ENCODE measurements at places on chromosomes 2 and 18.

DNA sequence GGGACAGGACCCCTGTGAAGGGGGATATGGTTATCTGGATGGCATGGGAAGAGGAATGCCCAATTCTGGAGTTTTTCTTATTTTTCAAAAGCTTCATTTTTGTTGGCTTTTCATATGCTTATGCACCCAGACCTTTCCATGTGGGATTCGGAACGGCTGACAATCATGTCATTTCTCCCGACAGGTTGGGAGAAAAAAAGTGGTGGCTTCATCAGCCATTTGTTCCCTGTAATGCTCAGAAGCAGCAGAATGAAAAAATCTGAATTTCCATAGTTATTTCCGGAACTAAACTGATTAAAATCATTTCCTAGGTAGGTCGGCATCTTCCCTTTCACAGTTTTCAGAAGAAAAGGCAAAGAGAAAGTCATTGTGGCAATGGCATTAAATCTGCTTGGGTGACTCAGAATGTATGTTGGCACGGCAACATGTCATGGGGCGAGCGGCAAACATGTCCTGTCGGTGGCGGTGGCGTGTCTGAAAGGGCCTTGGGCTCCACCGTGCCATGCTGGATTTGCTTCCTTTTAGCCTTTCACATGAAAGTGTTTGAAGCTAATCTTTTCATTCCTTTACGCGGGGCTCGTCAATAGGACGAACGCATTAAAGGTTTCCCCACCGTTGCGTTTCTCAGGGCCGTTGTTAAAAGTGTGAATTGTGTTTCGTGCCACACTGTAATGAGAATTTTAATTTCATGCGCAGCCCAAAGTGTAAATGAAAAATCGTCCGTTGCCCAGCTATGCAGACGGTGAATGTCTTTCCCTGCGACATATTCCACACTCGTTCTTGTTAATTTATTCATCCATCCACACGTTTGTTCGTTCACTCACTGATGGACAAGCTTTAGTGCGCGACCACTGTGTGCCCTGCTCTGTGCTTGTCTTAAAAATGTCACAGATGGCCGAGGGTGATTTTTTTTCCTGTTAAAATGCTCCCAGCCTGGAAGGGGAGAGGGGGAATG is 18.5 kb downstream of the ACKR3 start:
- DNase-seq = no peak

- DNase-seq = no peak
Measured at GRCh38 chr2:161119483-161119882, 40.7 kb upstream of the TANK start.

- DNase-seq = no peak
Measured at GRCh38 chr2:101793277-101793969, 95.9 kb downstream of the MAP4K4 start.

- DNase-seq = no peak
Measured at GRCh38 chr2:69989009-69989408, 27.6 kb upstream of the ASPRV1 start.

- no peak for DNase-seq
Measured at GRCh38 chr2:207014424-207014823, 75.1 kb downstream of the CPO start.

DNA sequence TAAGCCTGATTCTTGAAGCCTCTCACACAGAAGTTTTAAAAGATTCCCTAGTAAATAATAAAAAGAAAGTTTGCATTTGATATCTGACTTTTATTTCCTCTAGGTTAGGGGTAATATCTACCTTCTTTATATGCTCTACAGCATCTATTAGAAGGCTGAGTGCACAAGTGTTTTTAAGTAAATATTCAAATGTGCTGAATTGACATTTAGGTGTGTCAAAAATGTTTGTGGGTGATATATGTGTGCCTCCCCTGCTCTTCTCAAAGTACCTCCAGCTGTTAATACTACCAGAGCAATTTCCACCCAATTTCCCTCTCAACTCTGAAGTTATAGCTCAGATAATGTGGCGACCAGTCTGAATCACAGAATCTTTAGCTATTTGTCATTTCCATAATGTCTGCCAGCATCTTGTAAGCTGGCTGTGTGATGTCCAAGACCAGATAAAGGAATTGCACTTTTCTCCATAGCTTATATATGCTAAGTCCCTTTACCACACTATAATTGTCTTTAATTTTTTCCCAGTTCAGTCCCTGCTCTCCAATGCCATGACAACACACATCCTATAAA is 24.4 kb upstream of the ERMN start:
- no peak for DNase-seq

DNA sequence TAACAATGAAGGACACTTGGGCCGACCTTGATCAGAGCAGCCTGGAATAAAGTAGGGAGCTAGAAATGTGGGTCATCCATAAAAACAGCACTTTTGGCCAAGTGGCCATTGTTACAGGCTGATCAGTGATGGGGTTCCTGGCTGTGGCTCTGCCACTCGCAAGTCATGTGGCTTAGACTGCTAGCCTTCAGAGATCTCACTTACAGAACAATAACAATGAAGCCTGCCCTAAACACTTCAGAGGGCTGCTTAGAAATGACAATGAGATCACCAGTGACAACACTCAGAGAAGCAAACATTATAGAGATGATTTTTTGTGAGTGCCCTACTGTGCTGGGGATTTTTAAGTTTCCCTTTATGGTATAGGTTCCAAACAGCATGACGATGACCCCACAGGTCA is 107.9 kb upstream of the LMAN1 start:
- DNase-seq = no peak

- DNase-seq = no peak
Measured at GRCh38 chr18:12577848-12578247, 80.1 kb downstream of the SPIRE1 start.

- DNase-seq = no peak
Measured at GRCh38 chr18:12287684-12288402, 20.2 kb upstream of the TUBB6 start.

Data from stimulated activated CD4-positive, alpha-beta T cell treated with anti-CD3 and anti-CD28 coated beads, Interleukin-4, amount 100 ng/mL, for 4 hours (primary cell).